T-helper 1 cell (primary cell): ENCODE measurements at places on chromosomes 1 and 21.

- no peak for DNase-seq
Observed at GRCh38 chr1:15406614-15407559, 2.8 kb upstream of the EFHD2 start.

- DNase-seq, result peak; percentile 64
Observed at GRCh38 chr21:35048706-35049617, at the start of gene RUNX1. Gene RUNX1 (minus strand): TSS chr21:35049302.

- no peak for DNase-seq
Observed at GRCh38 chr1:37157634-37158033, 123.3 kb upstream of the GRIK3 start.

DNA sequence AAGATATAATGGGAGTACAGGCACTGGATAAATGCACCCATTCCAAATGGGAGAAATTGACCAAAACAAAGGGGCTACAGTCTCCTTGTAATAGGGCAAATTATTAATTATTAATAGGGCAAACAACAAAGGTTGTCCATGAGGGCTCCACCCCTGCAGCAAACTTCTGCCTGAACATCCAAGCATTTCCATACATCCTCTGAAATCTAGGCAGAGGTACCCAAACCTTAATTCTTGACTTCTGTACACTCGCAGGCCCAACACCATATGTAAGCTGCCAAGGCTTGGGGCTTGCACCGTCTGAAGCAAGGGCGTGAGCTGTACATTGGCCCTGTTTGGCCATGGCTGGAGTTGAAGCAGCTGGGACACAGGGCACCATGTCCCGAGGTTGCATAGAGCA lies 33.7 kb downstream of the TNFSF4 start:
- no peak for DNase-seq

DNA sequence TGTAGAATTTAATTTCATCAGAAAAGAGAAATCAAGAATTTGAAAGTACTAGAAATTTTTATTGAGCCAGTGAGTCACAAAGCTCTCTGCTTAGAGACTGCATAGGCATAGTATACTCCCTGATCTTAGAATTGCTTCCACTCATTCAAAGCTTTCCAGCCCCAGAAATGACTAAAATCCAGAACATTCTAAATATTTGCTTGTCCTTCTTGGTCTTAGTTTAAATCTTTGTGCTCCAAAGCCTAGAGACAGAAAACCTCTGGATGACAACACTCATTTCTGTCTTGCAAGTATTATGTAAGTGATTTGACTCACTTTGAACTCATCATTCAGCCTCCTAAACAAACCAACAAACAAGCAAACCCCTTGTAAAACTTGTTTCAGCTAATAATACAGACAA lies 74.2 kb downstream of the PTPRC start:
- DNase-seq, result no peak

DNA sequence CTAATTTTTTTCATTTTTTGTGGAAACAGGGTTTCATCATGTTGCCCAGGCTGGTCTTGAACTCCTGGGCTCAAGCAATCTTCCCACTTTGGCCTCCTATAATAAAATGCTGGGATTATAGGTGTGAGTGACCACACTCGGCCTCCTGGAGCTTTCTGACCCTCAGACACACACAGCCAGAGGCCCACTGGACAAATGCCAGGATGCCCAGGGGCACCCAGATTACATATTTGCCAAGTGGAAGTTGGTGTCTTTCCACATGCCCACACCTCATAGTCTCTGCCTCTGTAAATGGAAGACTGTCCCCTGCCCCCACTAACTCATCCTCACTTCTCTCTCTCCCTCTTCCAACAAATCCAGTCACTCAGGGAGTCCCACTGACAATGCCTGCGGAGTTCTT lies 63.4 kb upstream of the LRP8 start:
- no peak for DNase-seq

DNA sequence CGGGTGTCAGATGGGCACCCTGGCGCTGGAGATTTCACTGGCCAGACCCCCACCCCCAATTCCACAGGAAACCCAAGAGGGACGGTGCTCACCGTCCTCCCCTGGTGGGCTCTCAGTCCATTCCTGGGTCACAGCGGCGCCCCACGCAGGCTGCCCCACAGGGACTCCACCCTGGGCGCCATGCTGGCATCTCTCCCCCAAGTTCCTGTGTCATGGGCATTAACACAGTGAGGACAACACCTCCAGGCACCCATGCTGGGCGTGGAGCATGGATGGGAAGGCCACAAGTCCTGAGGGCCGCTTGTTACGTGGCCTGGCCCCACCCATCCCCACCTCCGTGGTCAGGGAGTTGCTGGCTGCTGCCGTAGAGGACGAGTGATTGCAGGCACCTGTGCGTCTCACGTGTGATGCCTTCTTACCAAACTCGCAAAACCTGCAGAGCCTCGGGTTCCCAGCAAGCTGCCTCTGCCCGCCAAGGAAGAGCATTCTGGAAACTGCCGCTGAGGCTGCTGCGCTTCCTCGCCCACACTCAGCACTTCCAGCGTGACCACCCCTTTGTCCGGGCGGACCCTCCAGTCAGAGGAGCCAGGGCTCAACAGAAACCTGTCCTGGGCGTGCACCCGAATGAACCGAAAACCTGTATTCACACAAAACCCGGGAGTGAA lies 60.3 kb downstream of the SLX9 start:
- DNase-seq, result no peak

- no peak for DNase-seq
Observed at GRCh38 chr1:176656257-176656995, 193.5 kb downstream of the PAPPA2 start.

DNA sequence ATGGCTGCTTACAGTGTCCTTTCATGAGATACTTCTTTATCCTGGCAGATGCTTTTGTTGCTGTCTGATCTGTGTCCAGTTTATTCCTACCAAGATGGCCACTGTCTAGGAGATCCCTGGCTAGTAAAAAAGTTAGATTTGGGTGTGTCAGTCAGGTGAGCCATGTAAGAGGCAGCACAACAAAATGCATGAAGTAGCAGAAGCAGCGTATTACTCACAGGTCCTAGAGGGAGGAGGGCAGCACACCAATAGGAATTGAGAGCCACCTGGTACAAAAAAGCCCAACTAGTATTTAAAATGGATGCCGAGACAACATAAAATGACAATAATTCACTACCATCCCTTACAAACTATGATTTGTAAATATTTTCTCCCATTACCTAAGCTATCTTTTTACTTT lies 22.8 kb upstream of the ZNF697 start:
- DNase-seq, result no peak

DNA sequence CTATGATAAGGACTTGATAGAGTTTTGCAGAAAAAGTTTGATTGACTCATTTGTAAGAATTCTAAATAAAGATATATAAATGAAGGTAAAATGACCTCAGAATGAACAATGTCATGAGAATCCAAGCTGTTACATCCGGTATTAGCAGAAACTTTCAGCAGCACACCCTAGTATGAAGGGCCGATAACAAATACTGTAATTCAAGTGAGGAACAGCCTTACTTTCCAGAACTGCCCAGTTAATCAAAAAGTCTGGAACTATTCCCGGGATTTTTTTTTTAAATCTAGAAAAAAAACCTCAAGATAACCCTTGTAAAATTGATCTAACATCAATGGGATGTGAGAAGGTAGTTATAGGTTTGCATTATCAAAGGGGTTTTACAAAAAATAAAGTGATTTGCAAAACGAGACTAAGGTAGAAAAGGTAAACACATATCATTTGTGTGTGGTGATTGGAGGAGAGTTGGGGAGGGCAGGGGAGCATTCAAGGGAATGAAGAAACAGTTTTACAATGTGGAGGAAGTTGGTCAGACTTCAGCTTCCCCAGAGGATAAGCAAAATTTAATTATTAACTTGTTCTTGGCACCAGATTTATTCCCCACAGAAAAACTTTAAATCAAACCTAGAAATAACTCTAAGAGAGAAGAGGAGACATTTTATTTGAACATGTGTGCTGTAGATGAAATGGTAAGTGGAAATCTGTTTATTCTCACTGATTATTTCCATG lies 75.9 kb upstream of the VCAM1 start:
- DNase-seq, result no peak

GRCh38 chr1:53362270-53362669 lies 34.4 kb upstream of the LRP8 start:
- DNase-seq, result no peak

GRCh38 chr1:86335916-86336315 lies 60.2 kb downstream of the ODF2L start:
- DNase-seq, result no peak

DNA sequence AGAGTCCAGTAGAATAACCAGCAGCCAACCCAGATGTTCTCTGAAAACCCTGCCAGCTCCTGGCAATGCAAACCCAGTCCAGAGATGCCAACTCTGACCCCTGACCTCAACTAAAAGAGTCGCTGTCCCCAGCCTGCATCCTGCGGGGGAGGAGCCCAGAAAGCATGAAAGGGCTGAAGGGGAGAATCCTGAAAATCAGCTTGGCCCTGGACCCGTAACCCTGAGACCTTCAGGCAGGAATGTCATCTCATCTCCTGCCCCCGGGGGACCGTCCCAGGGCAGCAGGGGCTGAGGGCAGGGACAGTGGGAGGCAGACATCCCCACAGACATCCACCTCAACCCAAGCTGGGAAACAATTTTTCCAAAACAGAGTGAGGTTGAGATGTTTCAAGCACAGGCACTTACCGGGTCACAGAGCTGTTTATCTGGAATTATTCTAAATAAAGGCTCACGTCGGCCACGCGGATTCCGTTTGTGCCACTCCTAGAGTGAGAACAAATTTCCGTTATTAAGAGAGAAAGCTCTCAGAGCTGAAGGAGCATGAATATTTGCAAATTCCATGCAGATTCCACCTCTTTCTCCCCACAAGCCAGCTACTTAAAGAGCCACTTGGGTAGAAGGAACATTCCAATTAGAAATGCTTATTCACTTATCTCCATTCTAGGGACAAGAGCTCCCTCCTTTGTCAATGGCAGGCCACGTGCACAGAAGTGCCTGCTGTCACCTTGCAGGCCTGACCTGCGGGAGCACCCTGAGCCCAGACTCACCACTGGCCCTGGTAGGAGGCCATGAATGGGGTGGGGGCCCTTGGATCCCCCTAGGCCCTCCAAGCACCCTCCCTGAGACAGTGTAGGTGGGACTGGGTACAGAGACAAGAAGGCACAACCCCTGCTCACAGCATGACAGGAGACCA lies 240.1 kb downstream of the NPHP4 start:
- DNase-seq, result no peak

GRCh38 chr1:6275826-6276782 lies 15.2 kb upstream of the GPR153 start:
- DNase-seq, result no peak

- DNase-seq, result no peak
Observed at GRCh38 chr21:36909423-36909822, 57.0 kb downstream of the HLCS start.

DNA sequence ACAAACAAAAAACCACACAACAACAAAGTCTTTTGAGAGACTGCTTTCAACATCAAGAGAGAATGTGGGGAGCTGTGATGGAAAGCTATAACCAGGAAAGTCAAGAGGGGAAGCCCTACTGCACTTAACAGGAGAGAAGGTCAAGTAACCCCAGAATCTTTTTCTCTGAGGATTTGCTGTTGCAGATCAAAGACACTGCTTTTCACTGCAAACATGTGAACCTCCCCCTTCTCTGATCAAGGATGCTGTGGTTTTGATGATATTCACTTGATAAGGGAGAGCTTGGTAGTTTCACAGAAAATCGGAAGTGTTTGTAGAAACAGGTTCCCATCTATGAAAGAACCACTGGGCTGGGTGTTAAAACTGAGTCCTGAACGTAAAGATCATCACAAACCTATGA lies 4.8 kb downstream of the ETV3 start:
- DNase-seq, result peak; percentile 78

DNA sequence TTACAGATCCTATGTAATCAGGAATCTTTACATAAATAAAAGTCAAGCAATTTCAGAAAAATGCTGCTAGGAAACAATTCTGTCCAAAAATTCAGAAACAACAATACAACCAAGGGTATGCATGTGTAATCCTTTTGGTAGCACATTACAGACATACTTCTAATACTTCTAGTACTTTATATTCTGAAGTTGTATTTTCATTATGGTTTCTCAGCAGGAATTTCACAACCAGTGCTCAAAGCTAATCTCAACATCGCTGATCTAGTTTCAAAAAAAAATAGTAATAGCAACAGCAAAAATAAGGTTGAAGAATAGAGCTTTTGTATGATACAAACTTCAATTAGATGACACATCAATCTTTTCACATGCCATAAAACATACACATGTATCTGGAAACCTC lies 545.2 kb downstream of the LTN1 start:
- no peak for DNase-seq

DNA sequence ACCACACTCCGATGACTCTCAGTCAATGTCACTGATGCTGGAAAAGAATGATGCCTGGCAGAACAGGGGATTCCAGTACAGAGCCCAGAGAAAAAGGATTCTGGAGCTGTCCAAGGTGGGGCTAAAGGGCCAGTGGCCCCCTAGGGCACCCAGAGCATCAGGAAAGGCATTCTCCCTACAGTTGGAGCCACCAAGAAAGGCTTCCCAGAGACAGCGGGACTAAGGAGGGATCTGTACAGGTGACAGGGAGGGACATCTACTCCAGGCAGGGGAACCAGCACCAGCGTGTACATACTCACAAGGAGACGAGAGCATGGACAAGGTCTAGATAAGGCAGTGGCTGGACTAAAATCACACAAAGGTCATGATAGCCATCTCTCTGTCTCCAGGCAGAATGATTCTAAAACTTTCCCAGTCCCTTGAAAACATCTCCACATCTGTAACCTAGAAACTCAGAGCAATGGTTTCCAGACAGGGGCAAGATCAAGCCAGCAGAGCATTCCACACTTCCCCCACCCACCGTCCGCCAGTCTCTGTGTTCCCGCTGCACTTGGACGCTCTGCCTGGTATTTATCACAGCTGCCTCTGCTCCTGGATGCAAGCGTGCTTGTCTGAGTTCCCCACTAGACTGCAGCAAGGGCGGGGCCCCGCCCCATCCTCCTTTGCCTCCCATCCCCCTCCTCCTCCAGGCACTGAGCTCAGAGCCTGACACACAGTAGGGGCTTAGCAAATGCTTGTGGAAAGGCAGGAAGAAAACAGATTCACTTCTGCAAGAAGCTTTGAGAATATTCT lies 111.6 kb upstream of the ZC3H12A start:
- DNase-seq, result no peak

DNA sequence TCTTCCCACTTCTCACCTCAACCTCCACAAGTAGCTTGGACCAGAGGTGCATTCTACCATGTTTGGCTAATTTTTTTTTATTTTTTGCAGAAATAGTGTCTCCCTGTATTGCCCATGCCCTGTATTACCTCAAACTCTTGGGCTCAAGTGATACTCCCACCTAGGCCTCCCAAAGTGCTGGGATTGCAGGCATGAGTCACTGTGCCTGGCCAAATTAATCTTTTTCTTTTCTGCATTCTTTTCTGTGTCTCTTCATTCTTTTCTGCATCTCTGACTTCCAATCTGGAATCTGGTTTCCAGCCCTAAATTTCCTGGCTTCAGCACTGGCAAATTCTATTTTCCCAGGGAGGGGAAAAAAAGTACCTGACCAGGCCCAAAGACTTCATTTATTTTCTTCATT lies 31.2 kb upstream of the TACSTD2 start:
- DNase-seq, result no peak

- no peak for DNase-seq
Observed at GRCh38 chr1:24021403-24022266, 41.5 kb upstream of the SRSF10 start.
